ENCODE measurements at places on chromosomes 16 and 17.

GRCh38 chr16:2910441-2910969 is 1.2 kb upstream of the FLYWCH1 start:
- DNase-seq = peak; percentile 58

- peak; percentile 51 for DNase-seq
Measured at GRCh38 chr16:87834668-87835473, 34.4 kb downstream of the SLC7A5 start.

GRCh38 chr17:28385406-28385805 is 13.9 kb downstream of the SARM1 start:
- DNase-seq = no peak

GRCh38 chr16:67608364-67608763 is 36.6 kb upstream of the CARMIL2 start:
- DNase-seq = no peak

DNA sequence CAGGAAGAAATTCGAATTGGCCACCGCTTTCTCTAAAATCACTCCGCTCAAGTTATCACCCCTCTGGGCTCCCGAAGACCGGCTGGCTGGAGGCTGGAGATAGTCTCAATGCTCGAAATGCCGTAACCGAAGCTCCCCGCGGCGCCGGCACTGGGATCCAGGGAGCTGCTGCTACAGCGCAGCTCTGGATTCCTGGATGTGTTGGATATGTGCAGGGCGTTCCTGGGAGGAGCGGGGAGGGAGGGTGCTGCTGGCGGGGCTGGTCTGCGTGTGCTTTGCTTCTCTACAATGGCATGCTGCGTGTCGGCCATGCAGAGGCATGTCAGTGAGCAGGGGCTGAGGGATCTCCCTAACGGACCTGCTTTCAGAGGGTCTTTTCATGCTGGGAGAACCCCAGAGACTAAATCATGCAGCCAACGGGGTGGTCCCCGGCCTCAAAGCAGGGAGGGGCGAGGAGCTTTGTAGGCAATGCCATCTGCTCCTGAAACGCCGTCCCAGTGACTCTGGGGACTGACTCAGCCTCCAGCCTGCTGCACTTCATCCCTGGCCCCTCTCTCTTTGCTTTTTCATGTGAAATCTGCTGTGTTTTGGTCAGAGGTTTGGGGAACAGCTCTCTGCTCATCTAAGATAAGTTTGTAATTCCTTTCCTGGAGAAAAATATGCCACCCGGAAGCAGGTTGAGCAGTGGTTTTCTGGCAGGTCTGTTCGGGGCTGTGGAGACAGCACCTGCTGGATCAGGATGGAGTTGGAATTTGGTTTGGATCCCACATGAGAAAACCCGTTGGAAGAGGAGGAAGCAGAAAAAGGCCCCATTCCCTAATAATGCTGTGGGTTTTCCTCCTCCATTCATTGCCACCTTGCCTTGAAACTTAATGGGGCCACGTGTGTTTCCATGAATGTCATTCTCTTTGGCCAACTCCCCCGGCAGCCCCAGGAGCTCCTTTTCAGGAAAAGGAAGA is 311.4 kb downstream of the SEC14L1 start:
- peak; percentile 84 for DNase-seq

DNA sequence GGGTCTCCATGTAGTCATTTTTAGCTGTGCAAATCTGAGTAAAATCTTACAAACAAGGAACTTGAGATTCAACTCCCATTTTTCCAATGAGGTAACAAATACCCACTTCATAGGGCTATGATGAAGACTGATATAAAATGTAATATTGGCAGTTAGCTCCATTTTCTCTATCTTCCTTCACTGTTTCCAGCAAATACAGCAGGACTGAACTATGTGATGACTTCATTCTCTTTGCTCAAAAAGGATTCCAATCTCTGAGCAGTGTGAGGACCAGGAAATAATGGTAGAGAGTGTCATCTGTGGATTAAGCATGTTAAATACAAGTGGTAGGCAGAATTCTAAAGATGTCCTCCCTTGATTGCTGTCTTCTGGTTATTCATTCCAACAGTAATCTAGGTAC is 18.3 kb downstream of the RND2 start:
- no peak for DNase-seq

GRCh38 chr17:46108120-46108519 is 85.1 kb downstream of the KANSL1 start:
- DNase-seq = no peak

DNA sequence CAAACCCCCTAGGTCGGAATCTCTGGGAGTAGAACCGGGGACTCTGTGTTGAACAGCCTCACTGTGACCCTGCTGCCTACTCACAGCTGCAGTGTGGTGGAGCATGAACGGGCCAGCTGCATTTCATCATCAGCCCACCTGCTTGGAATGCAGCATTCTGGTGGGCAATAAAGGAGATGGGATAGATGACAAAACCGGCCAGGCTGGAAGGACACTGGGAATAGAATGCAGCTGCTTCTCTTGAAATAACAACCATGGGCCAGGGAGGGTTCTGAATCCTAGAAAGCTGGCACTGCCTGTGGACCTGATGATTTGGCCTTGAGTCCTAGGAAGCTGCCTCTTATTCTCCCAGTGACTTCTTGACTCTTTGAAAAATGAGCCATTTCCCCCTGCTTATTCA is 23.5 kb downstream of the CFAP97D1 start:
- no peak for DNase-seq

DNA sequence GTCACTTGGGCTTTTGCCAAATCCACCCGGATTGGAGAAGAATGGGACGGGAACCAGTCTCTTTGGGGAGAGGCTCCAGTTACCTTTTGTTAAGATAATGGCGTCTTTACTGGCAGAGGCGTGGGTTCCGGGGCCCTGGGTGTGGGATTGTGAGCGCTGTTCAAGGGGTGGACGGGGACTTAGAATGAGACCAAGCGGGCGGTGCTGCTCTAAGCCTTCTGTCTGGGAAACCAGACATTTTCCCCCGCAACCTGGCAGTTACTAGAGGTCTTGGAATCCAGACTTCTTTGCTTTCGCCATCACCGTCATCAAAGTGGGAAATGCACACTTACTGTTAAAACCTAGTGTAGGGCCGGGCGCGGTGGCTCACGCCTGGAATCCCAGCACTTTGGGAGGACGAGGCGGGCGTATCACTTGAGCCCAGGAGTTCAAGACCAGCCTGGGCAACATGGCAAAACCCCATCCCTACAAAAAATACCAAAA is 706 bp downstream of the TEN1 start:
- DNase-seq = no peak

DNA sequence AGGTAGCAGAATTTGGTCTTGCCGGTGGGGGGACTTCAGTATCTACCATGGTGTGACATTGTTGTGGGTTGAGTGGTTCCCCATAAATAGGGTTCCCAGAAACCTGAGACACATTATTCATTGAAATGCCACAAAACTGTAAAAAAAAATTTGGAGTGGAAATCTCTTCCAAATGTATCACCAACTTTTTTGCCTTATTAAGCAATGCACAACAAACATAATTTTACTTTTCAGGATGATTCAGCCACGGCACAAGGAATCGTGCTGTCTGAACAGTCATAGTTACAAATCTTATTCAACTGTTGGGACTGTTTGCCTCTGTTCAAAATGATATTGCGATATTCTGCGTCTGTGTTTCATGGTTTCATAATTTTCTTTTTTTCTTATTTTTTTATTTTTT is 181.2 kb downstream of the NTN1 start:
- DNase-seq = peak; percentile 64

All from fibroblast of skin of right biceps (primary cell).